Stimulated activated CD8-positive, alpha-beta memory T cell treated with anti-CD3 and anti-CD28 coated beads, Interleukin-7, amount 100 ng/mL, for 1 hour (primary cell): ENCODE measurements at places on chromosomes 3 and 15.

DNA sequence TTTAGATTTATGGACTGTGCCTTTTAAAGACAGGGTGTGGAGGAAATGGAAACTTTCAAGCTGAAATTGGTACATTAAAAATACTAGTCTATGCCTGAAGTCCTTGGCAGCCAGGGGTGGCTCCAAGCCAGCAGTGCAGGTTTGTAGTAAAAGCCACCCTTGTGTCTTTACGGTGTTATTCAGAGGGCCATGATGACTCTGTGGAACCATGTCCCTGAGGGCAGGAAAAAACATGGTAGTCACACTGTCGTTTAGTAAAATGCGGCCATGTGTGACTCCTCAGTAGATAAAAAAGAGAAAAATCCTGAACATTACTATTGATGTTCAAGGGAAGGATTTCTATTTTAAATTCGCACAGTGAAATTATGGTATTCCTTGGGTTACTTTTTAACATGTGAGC is 2.7 kb downstream of the FAN1 start:
- DNase-seq, result no peak

GRCh38 chr15:99137111-99137546 is 32.2 kb downstream of the SYNM start:
- no peak for DNase-seq

GRCh38 chr3:131361464-131362421 is 19.8 kb upstream of the NUDT16 start:
- DNase-seq, result no peak

DNA sequence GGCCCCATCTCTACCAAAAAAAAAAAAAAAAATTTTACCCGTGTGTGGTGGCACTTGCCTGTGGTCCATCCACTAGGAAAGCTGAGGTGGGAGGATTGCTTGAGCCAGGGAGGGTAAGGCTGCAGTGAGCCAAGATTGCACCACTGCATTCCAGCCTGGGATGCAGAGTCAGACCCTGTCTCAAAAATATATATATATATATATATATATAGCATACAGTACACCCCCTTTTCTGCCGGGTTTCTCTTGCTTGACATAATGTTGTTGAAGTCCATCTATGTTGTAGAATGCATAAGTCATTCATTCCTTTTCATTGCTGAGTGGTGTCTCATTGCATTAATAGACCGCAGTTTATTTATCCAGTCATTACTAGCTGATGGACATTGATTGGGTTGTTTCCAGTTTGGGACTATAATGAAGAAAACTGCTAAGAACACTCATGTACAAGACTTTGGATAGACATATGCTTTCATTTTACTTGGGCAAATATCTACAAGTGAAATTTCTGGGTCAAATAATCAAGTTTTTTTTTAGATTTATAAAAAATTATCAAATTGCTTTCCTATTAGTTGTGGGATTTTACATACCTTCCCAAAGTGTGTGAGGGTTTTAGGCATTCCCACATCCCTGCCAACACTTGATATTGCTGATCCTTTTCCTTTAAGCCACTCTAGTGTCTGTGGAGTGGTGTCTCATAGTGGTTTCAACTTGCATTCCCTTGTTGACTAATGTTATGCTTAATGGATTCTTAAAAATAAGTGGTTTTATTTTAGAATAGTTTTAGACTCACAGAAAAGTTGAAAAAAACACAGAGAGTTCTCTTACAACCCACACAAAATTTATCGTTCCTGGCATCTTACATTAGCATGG is 2.1 kb upstream of the PRR20G start:
- no peak for DNase-seq

- no peak for DNase-seq
These were observed 81.9 kb upstream of the ADAMTSL3 start for GRCh38 chr15:83571820-83572707.

GRCh38 chr3:76643623-76644304 is 396.1 kb upstream of the ROBO2 start:
- no peak for DNase-seq

- DNase-seq, result no peak
These were observed 71.9 kb upstream of the MBNL1 start for GRCh38 chr3:152196782-152197181.

- DNase-seq, result no peak
These were observed 37.4 kb upstream of the VILL start for GRCh38 chr3:37953226-37953625.

- DNase-seq, result no peak
These were observed 747.9 kb upstream of the CCDC54 start for GRCh38 chr3:106629215-106629832.

- DNase-seq, result no peak
These were observed 239.3 kb downstream of the EPHB1 start for GRCh38 chr3:135034291-135034768.
